H7 (cell line): ENCODE measurements at places on chromosomes 1 and 21. TPM values are rescaled to one million over a fixed set of nuclear protein-coding genes. Genes with fewer than 3 reads are reported as not detected.
A peak's percentile ranks its signal among the peaks of the same experiment; 100 is the strongest.

DNA sequence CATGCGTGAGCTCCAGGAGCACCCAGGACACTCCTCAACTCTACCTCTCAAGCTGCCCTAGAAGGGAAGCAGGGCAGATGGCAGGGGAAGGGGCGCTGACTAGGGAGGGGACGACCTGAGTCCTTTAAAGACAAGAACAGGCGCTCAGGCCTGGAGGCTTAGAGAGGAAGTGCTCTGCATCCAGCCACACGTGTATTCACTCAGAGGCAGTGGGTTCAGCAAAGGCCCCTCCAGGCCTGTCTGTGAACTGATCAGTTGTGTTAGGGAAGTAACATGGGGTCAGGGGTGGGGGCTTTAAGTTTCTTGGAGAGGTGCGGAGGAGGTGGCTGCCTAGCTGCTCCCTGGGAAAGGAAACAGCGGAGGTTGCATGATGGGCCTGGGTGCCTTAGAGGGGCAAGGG, 37.1 kb upstream of the ARF1 start:
- peak; percentile 28 for DNase-seq

- no peak for DNase-seq
These were observed 55.8 kb downstream of the ROR1 start for GRCh38 chr1:63829349-63830327.

- no peak for DNase-seq
These were observed 47.8 kb downstream of the GPR88 start for GRCh38 chr1:100585786-100586185.

DNA sequence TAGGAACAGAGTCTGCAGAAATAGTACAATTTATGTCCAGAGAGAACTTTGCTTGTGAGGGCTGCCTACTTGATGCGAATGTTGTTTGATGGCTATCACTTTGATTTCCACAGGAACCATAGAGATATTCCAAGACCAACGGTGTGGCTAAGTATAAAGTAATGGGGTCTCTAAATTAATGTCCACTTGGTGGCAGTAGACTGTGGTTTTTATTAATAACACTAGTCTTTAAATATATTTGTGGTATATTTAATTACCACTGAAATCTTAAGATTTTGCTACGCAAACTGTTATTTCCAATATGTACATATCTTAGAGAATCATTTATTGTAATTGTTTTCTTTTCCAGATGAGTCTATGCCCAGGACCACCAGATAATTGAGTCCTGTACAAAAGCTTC, 647.9 kb downstream of the PLA2G4A start:
- DNase-seq = peak; percentile 1

GRCh38 chr1:98086156-98086555, 165.3 kb upstream of the DPYD start:
- DNase-seq = no peak

- peak; percentile 90 for DNase-seq
These were observed 126.0 kb upstream of the TMEM51 start for GRCh38 chr1:15027515-15027986.

- no peak for DNase-seq
These were observed 13.3 kb upstream of the RNF11 start for GRCh38 chr1:51222809-51223208.

DNA sequence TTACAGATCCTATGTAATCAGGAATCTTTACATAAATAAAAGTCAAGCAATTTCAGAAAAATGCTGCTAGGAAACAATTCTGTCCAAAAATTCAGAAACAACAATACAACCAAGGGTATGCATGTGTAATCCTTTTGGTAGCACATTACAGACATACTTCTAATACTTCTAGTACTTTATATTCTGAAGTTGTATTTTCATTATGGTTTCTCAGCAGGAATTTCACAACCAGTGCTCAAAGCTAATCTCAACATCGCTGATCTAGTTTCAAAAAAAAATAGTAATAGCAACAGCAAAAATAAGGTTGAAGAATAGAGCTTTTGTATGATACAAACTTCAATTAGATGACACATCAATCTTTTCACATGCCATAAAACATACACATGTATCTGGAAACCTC, 545.2 kb downstream of the LTN1 start:
- no peak for DNase-seq

THEM5 gene
- total RNA-seq = not detected in 2 replicates

LINGO4 gene
- 0.07 TPM in 1 of 2 replicates, not detected in the other for total RNA-seq

TOMM20 gene
- 172 and 214 TPM in 2 replicates for total RNA-seq

KCNJ6 gene
- not detected in 2 replicates for total RNA-seq

DCST1 gene
- not detected in 2 replicates for total RNA-seq

CTH gene
- 33.5 and 35.9 TPM in 2 replicates for total RNA-seq

KCNK2 gene
- total RNA-seq = 0.31 and 1.3 TPM in 2 replicates

KRTAP19-1 gene
- not detected in 2 replicates for total RNA-seq
